NCI-H1092 treated with DMSO at 0.1 percent for 48 hours (cell line): ENCODE measurements at places on chromosomes 4 and X.

DNA sequence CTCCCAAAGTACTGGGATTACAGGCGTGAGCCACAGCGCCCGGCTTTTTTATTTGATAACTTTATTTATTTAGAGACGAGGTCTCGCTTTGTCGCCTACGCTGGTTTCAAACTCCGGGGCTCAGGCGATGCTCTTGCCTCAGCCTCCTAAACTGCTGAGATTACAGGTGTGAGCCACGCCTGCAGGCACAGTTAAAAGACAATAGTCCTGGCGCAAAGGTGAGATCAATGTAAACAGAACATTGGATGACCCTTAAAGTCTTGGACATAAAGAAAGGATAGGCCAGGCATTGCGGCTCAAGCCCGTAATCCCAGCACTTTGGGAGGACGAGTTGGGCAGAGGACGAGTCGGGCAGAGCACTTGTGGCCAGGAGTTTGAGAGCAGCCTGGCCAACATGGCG is 2.8 kb upstream of the TXLNG start:
- no peak for DNase-seq

- DNase-seq: no peak
Observed at GRCh38 chr4:37892641-37893040, 1.8 kb downstream of the TBC1D1 start.

DNA sequence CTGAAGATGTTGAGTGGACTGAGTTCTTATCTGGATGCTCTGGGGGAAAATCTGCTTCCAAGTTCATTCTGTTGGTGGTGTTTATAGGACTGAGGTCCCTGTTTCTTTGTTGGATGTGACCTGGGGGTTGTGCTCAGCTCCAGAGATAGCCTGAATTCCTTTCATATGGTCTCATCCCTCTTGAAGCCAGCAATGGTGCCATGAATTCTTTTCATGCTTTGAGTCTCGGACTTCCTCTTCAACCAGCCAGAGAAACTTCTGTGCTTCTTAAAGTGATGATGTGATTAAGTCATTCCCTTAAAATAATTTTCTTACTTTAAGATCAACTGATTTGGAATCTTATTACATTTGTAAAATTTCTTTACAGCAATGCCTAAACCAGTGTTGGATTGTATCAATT is 233.8 kb upstream of the UGT8 start:
- no peak for DNase-seq

GRCh38 chr4:144316869-144317268 is 176.4 kb upstream of the GYPA start:
- no peak for DNase-seq

GRCh38 chrX:48792219-48792618 is 5.8 kb downstream of the GATA1 start:
- no peak for DNase-seq

- DNase-seq: no peak
Observed at GRCh38 chr4:75243570-75243969, 270.6 kb downstream of the RCHY1 start.

DNA sequence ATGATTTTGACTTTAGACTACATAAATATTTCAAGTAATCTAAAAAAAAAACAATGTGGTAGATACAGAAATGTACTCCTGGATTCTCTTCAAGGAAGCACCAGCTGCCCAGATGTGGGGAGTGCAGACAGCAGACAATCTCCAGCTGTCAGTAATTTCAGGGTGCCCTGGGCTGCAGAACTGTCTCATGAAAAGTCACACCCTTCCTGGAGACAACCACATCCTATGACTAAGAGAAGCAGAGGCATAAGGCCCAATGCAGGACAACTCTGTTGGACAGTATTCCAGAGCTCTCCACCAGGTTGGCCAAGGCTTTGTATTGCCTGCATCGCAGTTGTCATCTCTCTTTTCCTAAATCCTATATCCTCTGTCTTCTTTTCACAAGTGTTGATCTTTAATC is 34.4 kb upstream of the BLTP1 start:
- DNase-seq: no peak

DNA sequence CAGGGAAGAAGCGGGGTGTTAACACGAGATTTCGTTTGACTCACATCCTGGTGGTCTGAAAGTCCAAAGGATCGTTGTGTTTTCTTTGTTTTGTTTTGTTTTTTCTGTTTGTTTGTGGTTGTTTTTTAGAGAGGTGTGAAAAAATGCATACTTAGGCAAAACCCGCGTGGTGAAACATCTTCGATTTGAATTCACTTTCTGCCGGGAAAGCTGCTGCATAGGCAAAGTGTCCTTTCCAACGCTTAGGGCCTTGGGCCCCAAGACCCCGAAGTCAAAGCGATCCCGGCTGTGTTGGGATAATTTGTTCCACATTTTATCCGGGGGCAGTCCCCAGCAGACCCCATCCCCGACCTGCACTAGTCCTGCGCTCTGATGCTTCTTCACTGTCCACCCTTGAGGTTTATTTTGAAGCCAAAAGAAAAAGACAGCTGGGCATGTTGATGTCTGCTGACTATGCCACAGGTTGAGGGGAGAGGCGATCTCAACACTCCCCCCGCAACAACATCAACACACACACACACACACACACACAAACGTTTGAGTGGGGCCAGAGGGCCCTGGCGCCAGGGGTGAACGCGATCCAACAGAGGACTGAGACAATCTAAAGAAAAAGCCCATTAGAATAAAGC is 2.0 kb downstream of the MSX1 start:
- no peak for DNase-seq

DNA sequence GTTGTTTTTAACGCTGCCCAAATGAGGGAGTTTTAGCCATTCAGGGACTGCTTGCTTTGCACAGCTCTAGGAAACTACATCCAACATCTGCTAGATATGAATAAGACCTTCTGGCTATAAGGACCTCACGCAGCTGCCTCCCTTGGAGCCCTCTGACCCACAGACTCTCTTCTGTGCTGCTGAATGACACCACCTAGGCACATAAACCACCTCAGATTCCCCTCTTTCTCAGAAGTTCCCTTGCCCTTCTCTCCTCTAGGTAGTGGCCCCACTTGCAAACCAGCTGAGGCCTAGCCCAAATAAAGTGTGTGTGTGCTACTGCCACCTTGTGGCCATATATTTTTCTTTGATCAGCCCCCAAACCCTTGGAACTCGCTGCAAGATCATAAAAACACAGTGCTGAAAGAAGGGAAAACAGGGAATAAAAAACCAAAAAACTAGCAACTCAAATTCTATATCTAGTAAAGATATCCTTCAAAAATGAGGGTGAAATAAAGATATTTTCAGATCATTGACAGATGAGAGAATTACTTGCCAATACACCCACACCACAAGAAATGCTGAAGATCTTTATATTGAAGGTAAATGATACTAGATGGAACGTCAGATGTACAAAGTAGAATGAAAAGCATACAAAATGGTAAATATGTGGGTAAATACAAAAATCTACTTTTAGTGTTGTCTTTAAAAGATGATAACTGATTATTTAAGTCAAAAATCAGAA is 265.9 kb downstream of the ADAMTS3 start:
- no peak for DNase-seq

DNA sequence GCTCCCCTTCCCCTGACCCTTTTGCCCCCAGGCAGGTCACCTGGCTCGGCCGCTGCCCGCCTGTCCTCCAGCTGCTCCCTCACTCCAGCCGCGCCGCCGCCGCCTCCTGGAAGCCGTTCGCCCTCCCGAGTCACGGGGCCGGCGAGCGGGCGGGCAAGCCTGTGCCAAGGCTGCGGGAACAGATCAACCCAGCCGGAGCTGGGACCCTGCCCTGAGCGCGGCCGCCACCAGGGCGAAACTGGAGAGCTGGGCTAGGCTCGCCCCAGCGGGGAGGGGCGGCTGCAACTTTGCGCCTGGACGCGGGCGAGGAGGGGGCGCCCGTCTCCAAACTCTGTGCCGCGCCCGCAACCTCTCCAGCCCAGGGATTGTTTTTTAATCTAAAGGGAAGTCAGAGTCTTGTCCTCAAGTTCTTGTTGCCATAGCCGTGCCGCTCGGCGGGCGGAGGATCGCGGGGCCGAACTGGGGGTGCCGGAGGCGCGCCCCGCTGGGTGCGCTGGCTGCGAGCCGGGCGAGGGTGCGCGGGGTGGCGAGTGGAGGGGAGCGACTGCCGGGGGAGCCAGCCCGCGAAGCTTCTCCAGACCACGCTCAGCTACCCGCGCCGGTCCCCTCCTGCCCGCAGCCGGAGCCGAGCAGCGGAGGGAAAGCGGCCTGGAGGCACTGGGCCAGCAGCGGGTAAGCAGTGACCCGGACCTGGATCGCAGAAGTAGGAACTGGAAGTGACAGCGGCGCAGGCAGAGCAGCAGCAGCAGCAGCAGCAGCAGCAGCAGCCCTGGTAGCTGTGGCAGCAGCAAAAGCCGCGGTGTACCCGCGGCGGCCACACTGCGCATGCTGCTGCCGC is 13.4 kb downstream of the ARHGEF6 start:
- DNase-seq: peak; percentile 54

DNA sequence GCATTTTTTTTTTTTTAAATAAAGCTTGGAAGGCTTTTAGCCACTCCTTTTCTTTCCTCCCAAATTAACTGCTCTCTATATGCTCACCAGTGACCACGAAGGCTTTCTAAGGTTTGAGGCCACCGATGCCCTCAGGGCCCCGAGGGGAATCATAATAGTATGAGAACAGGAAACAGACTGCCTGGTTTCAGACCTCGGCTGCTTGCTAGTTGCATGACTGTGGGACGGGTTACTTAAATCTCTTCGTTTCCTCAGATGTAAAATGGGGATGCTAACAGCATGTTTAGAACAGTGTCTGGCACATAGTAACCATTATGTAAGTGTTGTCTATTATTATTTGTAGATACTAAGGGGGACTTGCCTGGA is 3.6 kb downstream of the LINC00632 start:
- DNase-seq: no peak

DNA sequence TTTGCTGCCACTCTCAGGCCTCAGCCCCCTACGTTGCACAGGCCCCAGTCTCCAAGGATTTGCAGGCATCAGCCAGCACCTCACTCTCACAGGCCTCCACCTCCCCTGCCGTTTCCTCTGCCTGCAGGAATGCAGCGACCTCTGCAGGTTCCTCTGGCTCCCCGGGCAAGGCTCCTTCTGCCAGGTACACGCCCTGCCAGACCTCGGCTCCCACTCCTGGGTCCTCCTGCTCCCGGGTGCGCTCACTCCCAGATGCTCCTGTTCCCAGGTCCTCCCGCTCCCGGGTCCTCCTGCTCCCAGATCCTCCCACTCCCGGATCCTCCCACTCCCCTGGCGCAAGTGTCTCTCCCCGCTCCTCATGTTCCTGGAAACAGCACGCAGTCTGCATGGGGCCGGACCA is 144.4 kb upstream of the RADX start:
- DNase-seq: no peak

- DNase-seq: no peak
Observed at GRCh38 chr4:74111990-74112389, 13.0 kb upstream of the CXCL2 start.
